Islet precursor cell (in vitro differentiated cells): ENCODE measurements at places on chromosomes 16 and 17.
A peak's percentile ranks its signal among the peaks of the same experiment; 100 is the strongest.

- peak; percentile 55 for DNase-seq
Measured at GRCh38 chr16:87471278-87472141, 21.3 kb downstream of the ZCCHC14 start.

GRCh38 chr17:14318109-14318917 lies 17.4 kb downstream of the HS3ST3B1 start:
- DNase-seq: peak; percentile 43

- DNase-seq: peak; percentile 61
Measured at GRCh38 chr16:15672514-15673167, 22.6 kb downstream of the NDE1 start.

- no peak for DNase-seq
Measured at GRCh38 chr17:50735287-50735686, 15.9 kb downstream of the LUC7L3 start.

DNA sequence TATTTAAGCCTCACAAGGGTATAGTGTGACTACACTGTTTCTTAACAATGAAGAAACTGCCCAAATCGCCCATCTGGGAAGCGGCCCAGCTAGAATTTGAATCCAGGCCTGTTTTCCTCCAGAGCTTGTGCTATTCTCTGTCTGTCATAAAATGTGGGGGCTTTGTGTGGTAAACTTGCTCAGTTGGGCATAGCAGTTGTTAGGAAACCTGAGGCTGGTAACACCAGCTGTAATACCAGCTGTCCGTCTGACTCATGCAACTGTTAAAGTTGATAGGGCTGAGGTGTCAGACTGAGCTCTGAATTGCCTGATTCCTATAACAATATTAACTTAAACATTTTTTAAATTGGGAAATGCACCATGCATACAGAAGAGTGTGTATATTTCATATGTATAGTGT lies 9.3 kb downstream of the NOD2 start:
- DNase-seq: no peak

DNA sequence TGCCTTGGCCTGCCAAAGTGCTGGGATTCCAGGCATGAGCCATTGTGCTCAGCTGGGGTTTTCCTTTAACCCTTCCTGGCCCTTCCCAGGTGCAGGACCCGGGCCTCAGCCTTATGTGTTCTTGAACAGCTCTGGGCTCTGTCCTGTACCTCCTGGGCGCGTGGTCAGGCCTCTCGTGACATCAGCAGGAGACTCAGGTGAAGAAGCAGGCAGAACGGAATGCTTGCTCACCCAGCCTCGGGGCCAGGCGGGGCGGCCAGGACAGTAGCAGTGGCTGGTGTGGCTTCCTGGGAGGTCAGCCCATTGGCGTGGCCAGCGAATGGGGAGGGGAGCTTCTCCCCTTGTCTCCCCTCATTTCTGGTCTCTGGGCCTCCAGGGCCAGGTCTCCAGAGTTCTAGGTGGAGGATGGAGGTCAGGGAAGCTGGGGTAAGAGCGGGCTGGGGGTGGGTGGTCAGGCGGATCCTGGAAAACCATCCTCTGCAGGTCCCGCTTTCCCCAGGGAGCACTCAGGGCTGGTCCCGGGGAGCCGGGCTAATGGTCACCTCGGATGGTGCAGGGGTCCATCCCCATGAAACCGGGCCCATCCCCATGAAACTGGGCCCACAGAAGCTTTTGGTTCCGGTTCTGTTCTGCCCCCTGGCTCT lies 281.5 kb downstream of the SEC14L1 start:
- DNase-seq: peak; percentile 97

DNA sequence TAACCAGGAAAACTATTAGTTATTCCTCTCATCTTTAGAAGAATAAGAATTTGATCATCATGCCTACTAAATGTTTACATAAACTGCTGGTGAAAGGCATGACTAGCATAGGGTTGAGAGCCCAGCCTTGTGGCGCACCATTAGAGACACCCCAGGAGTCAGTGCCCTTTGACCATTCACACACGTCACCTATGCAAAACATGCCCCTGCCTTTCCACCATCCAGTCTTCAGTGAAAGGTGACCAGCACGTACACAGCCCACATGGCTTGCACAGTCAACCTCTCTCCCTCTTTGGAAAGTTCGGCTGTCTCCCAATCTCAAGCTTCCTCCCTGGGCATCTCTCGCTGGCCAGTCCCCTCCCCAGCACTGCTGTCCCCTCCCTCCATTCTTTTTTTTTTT lies 150.3 kb downstream of the ENGASE start:
- no peak for DNase-seq

DNA sequence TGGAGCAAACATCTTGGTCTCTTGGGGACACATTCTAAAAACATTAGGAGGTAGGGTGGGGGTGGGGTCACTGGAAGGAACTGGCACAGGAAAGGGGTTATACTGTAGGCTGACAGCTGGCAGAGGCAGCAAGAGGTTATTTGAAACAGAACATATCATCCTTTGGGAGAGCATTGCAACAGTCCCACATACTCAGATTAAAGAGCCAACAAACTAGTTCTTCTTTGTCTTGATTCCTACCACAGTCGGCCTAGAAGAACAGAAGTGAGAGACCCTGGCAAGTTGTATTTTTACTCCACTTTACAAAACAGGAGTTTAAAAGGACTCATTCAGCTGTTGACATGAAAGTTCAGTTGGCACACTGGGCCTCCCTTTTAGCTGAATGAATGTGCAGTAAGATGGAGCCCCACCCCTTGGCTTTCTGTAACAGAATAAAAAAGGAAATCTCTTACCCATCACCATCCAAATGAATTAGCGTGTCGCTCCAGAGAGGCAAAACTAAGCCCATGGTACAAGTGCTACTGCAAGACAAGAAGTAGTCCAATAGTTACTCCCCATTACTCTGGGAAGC lies 54.6 kb upstream of the CORO6 start:
- no peak for DNase-seq

GRCh38 chr17:62105861-62106260 lies 40.8 kb upstream of the MED13 start:
- no peak for DNase-seq
